ENCODE measurements at places on chromosomes 12 and 14. TPM values are rescaled to one million over a fixed set of nuclear protein-coding genes. Genes with fewer than 3 reads are reported as not detected.

Gene CCND2
- total RNA-seq = 101 TPM

Gene UBC
- 1,095 TPM for total RNA-seq

Gene KLHL42
- 21.2 TPM for total RNA-seq

DNA sequence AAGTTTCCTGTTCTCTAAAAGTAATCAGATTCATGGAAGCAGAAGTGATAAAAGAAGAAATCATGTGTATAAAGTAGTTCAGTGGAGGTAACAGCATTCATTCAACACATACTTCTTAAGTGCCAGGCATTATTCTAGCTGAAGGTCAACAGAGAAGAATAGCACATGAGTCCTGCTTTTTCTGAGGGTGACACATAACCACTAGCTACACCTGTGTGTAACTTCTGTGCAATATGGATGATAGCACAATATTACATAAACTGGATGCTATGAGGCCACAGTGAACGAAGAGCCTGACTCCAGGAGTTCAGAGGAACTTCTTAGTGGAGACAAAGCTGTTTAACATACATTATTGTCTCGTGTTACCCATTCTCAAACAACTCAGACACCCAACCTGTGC lies 114.3 kb upstream of the PCED1B start:
- no peak for DNase-seq

DNA sequence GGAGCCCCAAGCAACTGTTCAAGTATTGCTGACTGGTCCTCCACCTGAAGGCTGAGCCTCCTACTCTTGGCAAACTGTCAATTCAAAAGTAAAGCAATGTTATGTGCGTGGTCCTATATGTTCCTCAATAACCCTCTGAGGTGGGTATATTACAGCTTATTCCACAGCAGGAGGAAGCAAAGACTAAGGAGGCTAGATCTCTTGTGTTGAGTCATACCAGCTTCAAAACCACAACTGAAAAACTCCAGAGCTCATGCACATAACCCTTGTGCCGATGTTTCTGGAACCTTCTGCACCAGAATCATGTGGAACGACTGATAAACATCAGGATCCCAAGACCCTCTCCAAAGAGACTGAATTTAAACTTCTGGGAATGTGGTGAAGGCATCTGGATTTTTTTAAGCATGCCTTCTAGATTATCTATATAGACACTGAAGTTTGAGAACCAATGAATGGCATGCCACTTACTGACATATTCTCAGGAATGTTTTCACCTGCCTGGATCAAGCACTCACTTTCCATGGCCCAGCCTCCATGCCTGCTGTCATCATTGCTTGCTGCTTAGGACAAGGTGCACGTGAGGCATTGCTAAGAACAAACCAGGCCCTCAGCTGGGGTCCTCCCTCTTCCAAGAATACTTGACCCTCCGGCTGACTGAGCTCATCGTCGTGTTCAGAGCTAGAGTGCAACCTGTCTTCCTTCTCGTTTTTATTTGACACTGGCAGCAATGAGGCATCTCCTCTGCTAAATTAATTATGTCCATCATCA lies 194.7 kb downstream of the BCL11B start:
- DNase-seq = no peak
